AG20443 (cell line): ENCODE measurements at places on chromosomes 5 and 9.

- DNase-seq = no peak
Observed at GRCh38 chr5:172229904-172230303, 35.9 kb downstream of the EFCAB9 start.

GRCh38 chr9:69532396-69532795 lies 139.8 kb downstream of the APBA1 start:
- no peak for DNase-seq

GRCh38 chr5:58759745-58760144 lies 176.9 kb downstream of the RAB3C start:
- no peak for DNase-seq

DNA sequence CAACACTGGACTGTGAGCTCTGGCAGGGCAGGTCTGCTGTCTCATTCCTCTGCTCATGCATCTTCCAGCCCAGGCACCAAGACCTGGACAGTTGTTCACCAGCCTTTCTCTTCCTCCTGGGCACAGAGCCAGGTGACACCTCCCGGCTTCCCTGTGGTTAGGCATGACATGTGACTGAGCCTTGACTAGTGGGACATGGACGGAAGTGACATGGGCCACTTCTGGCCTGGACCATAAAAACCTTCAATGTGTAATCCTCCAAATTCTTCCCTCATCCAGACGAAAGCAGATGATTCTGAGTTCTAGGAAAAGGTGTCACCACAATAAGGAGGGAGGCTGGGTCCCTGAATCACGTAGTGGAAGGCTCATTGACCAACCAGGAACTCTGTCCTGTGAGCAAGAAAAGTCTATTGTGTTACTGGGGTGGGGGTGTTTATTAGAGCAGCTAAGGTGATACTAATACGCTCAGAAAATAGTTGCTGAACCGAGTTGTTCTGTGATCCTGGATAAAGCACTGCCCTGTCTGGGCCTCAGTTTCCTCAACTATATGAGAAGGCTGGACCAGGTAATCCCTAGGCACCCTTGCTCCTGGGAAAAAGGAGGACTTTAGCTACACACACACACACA lies 26.6 kb upstream of the CRB2 start:
- DNase-seq = no peak

GRCh38 chr9:110148384-110148783 lies 59.6 kb downstream of the C9orf152 start:
- no peak for DNase-seq

GRCh38 chr9:17024129-17024528 lies 110.7 kb upstream of the CNTLN start:
- DNase-seq = no peak

DNA sequence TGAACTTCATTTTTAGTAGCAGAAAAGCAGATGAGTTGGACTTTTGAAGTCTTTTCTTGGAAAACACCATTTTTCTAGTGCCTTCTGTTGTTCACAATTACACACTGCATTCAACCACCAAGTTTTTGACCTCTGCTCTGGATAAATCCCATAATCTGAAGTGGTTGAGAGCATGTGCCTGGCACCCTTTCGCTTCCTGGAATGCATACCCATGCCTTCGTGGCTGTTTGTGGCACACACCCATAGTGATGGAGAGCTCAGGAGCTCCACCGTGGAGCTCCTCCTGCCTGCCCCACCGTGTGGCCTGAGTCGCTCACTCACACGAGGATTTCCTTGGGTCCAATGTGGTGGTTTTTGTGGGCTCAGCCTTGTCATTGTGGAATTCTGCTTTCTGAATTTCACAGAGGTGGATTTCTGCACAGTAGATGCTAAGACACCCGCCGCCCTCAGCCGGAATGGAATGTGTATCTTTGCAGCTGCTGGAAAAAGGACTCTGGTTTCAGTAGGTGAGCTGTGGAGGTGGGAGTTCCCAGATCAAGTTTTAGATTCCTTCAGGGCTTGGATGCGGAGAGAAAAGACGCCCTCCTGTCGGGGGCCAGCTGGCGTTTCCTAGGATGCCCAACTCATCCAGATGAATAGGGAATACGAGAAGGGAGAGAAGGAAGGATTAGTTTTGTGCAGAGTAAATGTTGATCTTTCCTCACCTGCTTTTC lies 500.4 kb downstream of the IRX1 start:
- no peak for DNase-seq

DNA sequence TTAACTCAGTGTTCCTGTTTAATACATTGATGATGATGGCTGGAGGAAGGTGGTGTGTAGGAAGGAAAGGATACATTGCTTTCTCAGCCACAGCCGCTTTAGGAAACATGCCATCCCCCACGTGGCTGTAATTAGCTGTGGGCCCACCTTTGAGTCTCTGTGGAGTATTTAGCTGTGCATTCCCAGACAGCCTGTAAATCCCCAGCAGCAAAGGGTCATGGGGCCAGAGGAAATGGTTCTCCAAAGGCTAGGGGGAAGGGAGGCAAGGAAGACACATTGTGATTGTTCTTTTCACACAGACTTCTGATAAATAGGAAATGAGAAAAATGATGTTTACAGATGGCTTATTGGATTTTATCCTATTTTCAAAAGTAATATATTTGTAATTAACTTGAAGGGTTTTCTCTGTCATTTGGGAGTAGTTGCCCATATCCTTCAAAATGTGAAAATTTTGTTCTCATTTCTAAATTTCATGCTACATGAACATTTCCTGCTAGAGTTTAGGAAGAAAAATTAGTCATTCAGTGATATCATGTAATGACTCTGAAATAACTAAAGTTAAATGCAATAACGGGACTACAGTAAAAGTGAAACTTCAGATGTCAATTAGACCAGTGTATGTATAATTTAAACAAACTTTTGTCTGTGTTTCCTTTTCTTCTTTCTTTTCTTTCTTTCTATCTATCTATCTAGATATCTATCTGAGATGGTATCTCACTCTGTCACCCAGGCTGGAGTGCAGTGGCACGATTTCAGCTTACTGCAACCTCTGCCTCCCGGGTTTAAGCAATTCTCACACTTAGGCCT lies 24.3 kb upstream of the F2R start:
- no peak for DNase-seq

- no peak for DNase-seq
Observed at GRCh38 chr5:102341681-102342288, 45.7 kb upstream of the SLCO4C1 start.

DNA sequence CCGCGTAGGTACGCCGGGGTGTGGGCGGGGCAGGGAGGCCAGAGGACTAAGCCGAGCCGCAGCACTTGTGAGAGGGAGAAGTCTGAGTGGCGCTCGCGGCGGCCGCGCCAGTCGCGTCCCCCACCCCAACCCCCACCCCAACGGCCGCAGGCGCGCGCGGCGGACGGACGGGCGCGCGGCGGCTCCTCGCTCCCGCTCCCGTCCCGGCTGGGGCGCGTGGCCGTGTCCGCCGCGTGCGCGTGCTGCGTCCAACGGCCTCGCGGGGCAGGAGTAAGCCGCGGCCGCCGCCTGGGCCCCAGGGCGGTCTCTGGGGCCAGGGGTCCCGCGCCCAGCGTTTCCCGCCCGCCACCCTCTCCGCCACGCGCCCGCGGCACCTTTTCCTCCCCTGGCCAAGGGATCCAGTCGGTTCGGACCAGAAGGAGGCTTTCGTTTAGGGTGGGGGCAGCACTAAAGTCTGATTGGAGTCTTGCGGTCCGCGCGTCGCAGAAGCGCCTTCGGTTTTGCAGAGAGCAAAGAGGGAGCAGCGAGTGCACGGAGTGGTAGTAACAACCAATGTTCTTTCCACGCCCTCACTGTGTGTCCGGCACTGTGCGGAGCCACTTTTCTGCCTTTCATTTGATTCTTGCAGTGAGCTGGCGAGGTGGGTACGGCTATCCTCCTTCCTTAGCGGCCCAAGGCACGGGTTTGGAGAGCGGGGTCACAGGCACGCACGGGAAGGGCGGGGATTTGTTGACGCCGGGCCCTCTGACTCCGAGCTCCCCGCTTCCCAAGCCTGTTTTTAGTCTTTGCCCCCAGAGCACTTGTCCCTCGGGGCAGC lies 483 bp downstream of the G3BP1 start:
- peak; percentile 41 for DNase-seq

DNA sequence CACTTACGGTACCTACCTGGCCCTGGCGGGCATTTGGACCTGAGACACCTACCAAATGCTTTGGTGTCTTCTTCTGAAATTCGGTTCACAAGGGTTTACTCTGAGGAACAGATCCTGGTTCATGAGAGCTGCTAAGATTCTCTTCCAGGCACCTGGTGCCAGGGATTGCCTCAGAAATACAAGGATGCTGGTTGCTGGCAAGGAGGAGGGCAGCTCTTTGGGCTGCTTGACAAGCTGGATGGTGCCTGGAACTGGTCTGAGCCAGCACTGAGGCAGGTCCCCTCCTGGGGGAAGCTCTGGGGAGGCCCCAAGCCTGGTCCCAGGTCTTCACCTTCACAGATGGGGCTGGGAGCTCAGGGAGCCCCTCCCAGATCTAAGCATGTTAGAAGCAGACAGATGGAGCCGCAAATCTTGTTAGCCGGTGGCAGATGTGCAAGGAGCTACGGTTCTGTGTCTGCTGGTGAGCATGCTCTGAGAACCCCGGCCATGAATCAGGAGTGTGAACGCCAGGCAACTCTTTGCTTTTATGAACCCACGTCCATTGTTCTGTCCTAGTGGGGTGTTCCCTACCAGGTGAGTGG lies 16.3 kb downstream of the FABP6 start:
- DNase-seq = no peak

DNA sequence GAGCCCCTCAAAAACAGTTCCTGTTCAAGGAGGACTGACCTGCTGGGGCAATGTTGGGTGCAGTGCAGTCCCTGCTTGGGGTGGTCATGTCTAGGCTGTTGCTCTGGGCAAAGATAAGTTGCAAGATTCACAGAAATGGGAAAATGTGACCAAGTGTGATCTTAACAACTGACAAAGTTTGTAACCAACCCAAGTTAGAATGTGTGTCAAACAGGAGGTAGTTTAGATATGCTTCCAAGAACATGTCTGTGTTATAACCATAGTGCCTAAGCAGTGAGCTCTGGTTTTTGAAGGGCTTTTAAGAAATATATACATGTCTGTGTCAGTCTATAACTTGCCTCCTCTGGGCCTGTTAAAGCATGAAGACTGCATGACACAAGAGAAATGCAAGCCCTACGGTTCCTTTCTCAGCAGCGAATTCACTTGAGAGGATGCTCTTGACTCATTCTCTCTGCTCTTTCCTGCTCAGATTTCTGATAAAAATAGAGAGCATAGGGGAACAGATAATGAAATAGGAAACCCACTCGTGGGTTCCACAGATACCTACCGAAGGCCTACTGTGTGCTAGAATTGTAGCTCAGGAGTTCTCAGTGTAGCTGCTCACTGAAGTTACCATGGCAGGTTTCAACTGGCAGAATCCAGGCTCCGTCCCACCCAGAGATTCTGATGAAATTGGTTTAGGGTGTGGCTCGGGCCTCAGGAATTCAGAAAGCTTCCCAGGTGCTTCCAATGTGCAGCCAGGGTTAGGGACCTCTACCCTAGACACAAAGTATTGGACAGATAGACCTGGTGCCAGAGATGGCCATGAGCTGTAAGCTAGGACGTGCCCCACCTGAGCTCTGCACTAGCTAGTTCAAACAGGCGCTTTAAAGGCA lies 52.4 kb downstream of the ARHGEF37 start:
- DNase-seq = no peak

DNA sequence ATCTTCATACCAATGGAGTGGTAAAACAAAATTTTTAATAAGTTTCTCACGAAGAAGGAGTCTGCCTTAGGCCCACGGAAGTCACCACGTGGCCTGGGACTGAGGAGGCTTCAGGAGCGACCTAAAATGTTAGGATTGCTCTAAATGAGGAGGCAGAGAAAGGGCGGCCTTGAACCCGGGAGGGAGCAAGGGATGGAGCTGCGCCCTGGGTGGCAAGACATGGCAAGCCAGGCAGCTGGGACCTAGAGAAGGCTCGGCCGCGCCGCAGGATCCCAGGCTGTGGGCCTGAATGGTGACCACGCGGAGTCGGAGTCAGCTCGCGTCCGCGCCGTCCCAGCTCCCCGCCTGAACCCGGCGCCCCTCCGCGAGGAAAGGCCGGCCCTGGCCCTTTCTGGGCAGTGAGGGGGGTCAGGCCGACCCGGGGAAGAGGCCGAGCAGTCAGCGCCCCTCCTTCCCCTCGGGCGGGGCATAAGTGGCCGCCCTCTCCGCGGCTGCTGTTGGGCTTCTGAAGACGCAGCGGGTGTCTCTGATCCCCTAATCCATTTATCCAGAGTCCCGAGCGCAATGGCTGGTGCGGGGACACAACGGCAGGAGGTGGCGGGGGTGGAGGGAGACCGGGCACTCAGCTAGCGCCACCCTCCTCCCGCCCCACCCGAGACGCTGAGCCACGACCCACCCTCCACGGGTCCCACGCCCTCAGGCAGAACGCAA lies 10.6 kb downstream of the IRX1 start:
- peak; percentile 38 for DNase-seq

- peak; percentile 89 for DNase-seq
Observed at GRCh38 chr9:100714372-100715099, 136.7 kb downstream of the CAVIN4 start.

- DNase-seq = no peak
Observed at GRCh38 chr9:36442710-36443109, 42.6 kb upstream of the RNF38 start.

- no peak for DNase-seq
Observed at GRCh38 chr5:142883438-142883837, 113.3 kb downstream of the ARHGAP26 start.

- DNase-seq = no peak
Observed at GRCh38 chr5:126480824-126481223, 57.6 kb downstream of the GRAMD2B start.

DNA sequence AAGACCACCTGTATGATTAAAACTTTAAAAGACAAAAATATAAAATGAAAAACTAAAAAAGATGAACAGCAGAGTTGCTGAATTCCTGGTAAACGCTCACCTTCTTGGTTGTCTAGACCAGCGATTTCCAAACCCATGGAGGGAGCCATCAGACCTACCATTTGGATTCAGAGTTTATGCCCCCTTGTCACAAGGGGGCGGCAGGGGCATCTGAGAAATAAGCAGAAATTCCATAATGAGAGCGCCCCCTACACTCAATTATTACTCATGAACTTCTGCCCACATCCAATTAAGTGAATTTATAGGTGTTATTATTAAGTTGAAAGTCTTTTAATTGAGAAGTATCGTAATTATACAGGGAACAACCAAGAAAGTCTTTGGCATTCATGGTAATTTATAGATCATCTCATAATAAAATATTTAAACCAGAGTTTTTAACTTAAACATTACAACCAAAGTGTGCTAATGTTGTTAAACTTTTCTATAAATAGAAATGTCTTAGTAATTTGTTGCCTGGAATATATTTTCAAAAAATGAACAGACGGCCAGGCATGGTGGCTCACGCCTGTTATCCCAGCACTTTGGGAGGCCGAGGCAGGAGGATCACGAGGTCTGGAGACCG lies 35.2 kb upstream of the SPATA31C2 start:
- peak; percentile 63 for DNase-seq

DNA sequence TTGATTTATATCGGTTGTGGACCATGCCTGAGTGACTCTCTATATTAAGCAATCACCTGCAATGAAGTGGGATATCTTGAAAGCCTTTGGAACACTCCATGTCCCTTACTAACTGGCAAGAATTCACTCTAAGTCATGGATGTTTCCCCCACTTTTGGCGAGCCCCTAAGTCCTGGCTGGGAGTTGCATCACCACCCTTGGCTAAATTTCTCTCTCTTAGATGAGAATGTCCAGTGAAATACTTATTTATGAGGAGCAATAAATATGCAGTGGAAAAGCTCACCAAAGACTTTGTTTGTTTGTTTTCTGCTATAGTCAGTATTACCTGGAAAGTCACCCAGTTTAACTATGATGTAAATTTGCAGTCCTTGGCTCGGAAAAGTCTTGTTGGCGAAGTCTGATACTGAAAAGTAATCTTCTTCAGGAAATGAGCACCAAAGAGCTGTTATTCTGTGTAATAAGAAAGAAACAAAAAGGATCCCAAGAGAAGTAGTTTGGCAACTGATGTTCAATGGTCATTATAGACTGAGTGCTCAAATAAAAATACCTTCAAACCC lies 333.8 kb downstream of the DMRT2 start:
- DNase-seq = no peak
